Activated CD4-positive, CD25-positive, alpha-beta regulatory T cell (primary cell): ENCODE measurements at places on chromosomes 2 and 18.

- no peak for DNase-seq
Measured at GRCh38 chr2:64015898-64016297, 3.3 kb downstream of the VPS54 start.

DNA sequence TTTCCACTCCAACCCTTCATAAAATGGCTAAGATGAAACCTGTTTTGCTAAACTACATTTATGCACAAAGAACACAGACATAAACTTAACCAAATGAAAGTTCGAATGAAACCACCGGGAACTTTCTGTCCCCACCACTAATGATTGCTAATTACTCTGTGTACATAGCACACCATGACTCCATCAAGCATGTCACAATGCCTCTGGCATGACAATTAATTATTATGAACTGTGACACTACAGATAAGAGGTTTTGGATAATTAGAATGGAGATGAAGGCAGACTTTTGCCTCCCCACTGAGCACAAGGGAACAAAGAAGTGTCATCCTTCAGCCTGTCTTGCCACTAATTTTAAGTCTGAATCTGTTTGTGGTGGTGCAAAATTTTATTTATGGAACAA, 1.5 kb downstream of the DAPL1 start:
- no peak for DNase-seq

DNA sequence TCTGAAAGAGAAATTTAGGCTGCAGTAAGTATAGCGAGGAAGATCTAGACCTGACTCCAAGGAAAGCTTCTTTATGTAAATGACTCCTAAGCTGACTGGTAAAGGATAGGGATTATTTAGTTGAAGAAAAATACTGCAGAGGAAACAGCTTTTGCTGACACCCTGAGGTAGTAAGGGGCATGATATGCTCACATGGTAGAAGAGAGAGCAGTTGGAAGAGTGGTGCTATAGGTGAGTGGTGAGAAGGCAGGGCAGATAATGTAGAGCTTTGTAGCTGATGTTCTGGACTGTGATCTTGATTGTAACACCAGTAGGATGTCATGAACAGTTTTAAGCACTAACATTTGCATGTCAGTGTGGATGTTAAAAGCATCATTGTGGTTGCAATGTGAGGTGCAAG, 639.1 kb upstream of the SLC39A10 start:
- no peak for DNase-seq

DNA sequence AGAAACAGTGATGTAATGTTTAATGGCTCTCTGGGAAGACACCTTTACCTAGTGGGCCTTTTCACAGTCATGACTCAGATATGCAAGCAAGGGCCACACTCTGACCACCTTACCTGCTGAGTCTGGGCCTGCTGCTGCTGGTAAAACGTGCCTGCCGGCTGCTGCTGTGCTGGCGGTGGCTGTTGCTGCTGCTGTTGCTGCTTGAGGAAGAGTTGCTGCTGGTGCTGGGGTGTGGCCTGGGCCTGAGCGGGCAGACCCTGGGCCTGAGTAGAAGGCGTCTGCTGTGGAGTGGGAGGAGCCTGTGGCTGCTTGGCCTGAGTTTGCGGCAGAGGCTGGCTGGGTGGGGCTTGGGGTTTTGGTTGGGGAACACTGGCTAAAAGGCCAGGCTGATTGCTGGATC, 81.6 kb upstream of the NFU1 start:
- no peak for DNase-seq

DNA sequence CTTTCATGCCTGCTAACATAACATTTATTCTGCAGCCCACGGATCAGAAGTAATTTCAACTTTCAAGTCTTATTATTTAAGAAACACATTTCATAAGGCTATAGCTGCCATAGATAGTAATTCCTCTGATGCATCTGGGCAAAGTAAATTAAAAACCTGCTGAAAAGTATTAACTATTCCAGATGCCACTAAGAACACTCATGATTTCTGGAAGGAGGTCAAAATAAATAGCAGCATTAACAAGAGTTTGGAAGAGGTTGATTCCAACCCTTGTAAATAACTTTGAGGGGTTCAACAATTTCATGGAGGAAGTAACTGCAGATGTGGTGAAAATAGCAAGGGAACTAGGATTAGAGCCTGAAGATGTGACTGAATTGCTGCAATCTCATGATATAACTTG, 77.6 kb downstream of the CCDC148 start:
- no peak for DNase-seq

DNA sequence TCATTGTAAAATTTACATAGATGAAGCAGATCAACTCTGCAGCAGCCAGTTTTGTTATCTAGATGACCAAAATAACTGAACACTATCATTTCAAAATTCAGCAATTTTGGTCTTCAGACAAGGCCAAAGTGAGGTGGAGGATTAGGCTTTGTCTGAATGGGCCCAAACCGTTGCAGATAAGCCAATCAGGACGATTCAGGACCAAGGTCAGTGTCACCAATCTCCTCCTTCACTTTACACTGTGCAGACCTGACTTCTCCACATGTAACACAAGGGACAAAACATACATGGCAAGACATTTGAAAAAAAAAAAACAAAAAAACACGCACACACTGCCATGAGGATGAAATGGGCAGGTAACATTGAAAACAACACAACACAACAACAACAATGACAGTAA, 211.2 kb downstream of the NAPG start:
- no peak for DNase-seq

GRCh38 chr2:70480468-70480867, 73.2 kb downstream of the TGFA start:
- no peak for DNase-seq

- no peak for DNase-seq
Measured at GRCh38 chr2:200627110-200627770, 41.4 kb downstream of the AOX1 start.

- DNase-seq: no peak
Measured at GRCh38 chr18:23568281-23569138, 17.8 kb downstream of the NPC1 start.

DNA sequence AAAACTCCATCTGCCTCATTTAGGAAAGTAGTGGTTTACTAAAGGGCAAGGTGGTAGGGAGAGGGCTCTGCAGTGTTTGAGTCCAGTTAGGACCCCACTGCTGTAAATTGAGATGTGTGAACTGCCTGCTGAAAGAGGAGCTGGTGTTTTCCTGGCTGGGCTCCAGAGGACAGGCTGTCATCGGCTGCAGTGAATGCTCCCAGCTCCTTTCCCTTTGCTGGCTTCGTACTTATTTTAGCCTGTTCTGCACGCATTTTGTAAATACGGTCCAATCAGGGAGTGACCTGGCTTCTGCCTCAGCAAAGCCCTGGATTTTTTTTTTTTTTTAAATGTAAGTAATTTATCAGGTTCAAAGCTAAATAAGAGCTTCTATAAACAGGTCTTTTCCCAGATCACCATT, 37.5 kb downstream of the SLC4A3 start:
- no peak for DNase-seq

GRCh38 chr2:226408141-226408540, 391.5 kb downstream of the IRS1 start:
- DNase-seq: no peak

DNA sequence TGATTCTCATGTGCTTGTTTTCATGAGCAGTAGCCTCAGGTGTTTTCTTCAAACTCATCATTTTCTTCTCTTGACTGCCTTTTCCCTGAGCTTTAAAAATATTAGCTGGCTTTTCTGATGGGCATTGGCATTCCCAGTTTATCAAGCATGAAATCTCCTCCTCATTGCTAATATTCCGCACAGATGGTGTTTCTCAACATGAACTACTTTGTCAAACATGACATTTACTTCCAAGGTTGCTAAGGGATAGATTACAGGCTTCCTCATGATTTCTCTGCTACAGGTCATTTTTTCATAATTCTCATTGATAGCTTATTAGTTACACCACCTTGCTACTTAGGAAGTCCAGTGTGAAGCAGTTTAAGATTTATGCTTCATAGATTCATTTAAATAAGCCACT, 1116.9 kb upstream of the CNTNAP5 start:
- no peak for DNase-seq

DNA sequence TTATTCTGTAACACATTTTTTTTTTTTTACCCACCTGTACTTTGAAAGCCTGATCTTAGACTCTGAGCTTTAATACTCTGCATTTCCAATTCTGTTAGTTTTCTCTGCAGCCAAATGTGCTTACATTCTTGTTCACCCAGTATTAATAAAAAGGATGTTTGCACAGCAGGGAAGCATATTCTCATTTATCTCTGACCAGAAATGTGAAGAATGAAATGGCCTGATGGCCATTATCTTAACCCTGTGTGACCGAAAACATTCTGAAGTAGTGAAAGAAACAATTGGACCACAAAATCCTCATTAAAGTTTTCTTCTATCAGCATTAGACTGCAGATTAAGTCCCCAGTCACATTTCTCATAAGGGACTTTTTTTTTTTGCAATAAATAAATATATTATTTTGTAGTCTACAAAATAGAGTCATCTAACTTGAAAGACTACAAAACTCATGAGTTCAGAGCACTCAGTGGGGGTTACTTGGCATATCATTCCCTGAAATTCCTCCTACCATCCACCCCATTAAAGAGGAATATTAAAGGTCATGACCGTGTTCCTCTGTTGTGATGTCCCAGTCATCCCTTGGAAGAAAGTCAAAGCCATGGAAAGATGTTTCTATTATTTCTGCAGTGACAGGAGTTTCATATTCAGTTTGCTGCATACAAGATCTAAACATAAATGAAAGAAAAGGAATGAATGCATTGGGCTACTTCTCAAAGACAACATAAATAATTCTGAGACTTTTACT, 364.4 kb downstream of the RND3 start:
- no peak for DNase-seq

- DNase-seq: no peak
Measured at GRCh38 chr2:80195034-80195433, 109.5 kb downstream of the LRRTM1 start.

DNA sequence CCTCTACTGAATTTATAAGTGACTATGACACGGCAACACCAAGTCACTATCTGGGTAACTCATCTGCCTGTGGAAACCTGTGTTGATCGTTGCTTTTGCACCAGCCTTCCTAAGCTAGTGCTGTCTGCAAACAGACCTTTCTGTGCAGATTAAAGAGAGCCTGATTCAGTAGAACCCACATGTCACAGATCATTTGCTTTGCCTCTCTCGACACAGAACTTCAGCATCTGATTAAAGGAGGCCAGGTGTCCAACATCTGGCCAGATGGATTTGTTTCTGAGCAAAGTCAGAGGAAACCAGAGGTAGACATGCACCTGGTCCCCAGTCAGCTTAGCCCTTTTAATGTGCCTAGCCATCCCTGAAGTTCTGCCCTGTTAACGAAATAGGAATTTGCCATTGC, 15.0 kb upstream of the TTR start:
- no peak for DNase-seq

DNA sequence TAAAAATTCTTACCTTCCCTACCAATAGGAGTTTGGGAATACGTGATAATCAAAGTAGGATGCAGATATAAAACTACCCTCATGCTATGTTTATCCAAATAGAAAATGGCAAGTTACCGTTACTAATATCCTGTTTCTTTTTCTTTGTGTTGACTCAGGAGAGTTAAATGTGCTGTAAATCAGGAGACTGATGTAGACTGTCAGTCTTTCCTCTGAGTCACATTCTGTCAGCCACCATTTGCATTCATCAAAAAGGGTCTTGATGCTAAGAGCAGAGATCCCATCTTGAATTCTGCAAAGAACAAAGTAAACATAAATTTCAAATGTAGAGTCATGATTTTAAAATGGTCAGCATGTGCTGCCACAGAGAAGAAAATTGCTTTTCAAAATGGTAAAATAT, 712.8 kb downstream of the SOCS6 start:
- DNase-seq: no peak

GRCh38 chr18:71374294-71375000, 1085.6 kb downstream of the SOCS6 start:
- no peak for DNase-seq

DNA sequence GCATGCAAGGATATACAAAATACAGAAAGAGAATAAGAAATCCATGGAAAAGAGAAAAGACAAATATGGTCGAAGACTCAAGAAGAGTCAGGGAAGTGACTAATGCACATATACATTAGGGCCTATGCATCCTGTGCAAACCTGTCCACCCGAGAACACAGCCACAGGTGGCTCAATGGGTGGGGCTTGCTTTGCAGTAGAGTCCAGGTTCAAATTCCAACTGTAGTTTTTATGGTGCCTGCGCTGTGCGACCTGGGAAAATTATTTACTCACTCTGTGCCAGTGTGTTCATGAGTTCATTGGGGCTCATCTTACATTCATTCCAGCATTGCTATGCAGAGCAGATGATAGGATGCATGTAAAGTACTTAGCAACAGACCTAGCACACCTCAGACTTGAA, 244.7 kb downstream of the CTNNA2 start:
- DNase-seq: no peak

DNA sequence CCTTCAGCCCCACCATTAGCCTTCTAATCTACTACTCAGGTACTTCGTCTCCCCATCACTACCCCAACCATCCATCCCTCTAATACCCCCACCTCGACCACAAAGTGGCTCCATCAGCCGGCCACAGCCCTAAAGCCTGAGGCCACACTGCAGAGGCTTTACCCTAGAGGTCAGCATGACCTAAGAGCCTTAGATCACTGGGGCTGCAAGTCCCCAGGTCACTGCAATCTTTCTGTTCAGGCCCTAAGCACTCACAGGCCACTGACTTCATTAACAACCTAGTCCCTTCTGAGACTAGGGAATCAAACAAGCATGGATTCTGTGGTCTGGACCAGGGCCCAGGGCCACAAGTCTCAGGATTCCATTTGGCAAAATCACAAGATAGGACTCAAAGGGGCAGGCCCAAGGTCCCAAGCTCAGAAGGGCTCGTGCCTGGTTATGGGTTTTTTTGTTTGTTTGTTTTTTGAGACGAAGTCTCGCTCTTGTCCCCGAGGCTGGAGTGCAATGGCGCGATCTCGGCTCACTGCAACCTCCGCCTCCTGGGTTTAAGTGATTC, 37.0 kb upstream of the PKDCC start:
- no peak for DNase-seq

GRCh38 chr2:26900831-26901321, 52.9 kb downstream of the DPYSL5 start:
- no peak for DNase-seq

- no peak for DNase-seq
Measured at GRCh38 chr2:63678551-63678950, 89.8 kb downstream of the MDH1 start.

GRCh38 chr2:238971318-238972145, 123.6 kb downstream of the TWIST2 start:
- no peak for DNase-seq

GRCh38 chr2:190325588-190325987, 6.0 kb upstream of the HIBCH start:
- no peak for DNase-seq

- no peak for DNase-seq
Measured at GRCh38 chr18:38473535-38473934, 907.9 kb upstream of the CELF4 start.

- DNase-seq: no peak
Measured at GRCh38 chr2:234178330-234179030, 128.0 kb downstream of the SPP2 start.

GRCh38 chr2:84383271-84383670, 75.8 kb downstream of the SUCLG1 start:
- no peak for DNase-seq

DNA sequence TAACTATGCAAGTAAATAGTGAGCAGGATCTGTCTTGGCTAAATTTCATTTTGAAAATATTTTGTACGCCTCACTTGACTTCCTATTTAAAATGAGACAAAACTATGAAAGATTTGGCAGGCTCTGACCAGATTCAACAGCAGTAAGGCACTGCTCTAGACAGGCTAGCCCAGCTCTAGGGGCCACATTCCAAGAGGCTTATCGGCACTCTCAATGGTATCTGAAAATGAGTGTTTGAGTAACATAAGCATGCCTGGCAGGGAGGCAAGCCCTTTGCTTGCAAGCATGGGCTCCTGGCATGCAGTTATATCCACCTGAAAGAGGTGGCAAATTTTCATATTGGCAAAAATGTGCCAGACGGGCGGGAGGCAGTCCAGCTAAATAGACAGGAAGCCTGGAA, 10.5 kb downstream of the CAPN13 start:
- DNase-seq: no peak
